ENCODE measurements at places on chromosomes 3 and 15.

- ATAC-seq = no peak
Observed at GRCh38 chr3:15372918-15373317, 40.5 kb upstream of the SH3BP5 start.

GRCh38 chr3:14209581-14210289 lies 31.1 kb downstream of the LSM3 start:
- ATAC-seq = no peak

- ATAC-seq = no peak
Observed at GRCh38 chr15:60325905-60326304, 71.9 kb downstream of the ANXA2 start.

DNA sequence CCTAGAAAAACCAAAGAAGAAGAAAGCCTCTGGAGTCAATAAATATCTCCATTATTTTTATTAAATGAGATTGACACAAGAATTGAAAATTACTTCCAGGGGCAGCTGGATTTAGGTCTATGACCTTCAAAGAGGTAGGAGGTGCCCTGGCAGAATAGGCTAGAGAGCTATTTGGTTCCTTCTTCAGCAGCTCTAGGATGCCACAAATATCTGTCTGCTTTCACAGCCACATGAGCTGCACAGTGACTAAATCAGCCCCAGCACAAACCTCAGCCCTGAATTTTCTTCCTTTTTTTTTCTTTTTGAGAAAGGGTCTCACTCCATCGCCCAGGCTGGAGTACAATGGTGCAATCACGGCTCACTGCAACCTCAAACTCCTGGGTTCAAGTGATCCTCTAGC lies 223.5 kb downstream of the ABHD5 start:
- ATAC-seq = no peak

- ATAC-seq = peak; percentile 93
Observed at GRCh38 chr3:157282261-157283191, 122.6 kb upstream of the CCNL1 start.

GRCh38 chr3:172232579-172233212 lies 193.3 kb downstream of the FNDC3B start:
- no peak for ATAC-seq

DNA sequence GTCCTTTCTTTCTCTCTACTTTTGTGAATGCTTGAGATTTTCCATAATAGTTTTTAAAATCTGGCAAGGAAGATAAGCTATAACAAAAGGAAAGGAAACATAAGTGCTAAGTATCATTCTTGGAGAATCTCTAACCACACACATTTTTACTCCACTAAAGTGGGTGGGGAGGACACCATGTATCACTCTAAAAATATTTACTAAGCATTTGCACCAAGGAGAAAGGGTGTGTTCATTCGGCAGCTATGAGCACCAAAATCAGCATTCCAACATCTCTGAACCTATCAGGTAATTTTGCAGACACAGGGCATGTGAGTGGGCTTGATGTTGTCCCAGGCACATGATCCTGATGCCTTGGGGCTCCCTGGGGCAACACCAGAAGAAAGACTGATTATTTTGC lies 5.5 kb downstream of the B4GALT4 start:
- ATAC-seq = no peak

- ATAC-seq = no peak
Observed at GRCh38 chr3:187403768-187404288, 35.6 kb downstream of the RTP4 start.

DNA sequence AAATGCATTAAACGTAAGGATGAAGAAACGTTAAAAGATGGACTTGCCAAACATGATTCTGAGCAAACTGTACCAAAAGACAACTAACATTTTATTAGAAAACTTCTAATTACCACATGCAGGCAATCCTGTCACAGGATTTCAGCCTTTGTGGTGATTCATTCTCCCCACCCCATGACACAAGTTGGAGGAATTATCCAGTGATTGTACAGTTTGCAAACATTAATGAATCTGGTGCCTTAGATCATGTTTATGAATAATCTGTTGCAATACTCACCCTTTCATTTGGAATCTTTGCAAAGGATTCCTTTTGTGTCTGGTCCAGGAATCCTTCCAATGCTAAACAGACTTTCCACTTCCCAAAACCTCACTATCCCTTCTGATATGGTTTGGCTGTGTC lies 23.3 kb upstream of the ERC2 start:
- no peak for ATAC-seq

DNA sequence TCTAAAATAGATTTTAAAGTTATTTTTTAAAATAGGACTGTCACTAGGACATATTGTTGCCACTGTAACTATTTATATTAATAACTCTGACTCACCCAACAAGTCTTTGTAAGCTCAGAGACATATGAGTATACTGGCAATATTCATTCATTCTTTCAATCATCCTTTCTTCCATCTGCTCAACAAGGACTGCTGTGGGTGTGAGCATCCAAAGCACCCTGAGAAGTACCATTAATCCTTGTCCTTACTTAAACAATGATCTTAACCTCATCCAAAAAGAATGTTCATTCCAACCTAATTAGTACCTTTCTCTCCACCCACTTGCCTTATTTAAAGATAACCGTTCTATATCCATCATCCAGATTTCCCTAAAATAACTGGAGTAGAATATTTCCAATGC lies 94.2 kb upstream of the PPP2R3A start:
- no peak for ATAC-seq

DNA sequence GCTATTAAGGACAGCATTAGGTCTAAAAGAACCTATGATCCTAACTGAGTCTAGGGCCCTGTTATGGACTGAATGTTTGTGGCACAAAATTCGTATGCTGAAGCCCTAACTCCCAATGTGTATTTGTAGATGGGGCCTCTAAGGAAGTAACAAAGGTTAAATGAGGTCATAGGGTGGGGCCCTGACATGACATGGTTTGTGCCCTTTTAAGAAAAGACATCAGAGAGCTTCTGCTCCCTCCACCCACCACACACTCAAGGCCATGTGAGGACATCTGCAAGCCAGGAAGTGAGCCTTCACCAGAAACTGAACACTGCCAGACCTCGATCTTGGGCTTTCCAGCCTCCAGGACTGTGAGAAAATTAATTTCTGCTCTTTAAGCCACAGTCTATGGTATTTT lies 49.2 kb downstream of the PHC3 start:
- ATAC-seq = no peak

DNA sequence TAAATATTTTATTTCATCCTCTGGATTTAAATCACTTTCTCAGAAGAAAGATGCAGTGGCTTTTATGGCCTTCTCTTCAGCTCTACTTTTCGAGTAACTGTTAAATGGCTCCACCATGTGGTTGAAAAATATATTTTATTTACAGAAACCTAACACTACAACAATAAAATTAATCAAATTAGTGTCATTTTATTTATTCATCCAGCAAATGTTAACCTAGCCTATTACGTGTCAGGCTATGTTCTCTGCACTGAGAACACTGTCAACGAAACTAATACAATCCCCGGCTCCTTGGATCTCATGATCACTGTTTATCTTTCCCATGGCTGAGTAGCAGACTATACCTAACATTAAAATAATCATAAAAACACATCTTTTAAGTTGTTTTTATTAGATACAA lies 148.0 kb upstream of the OSTN start:
- no peak for ATAC-seq

DNA sequence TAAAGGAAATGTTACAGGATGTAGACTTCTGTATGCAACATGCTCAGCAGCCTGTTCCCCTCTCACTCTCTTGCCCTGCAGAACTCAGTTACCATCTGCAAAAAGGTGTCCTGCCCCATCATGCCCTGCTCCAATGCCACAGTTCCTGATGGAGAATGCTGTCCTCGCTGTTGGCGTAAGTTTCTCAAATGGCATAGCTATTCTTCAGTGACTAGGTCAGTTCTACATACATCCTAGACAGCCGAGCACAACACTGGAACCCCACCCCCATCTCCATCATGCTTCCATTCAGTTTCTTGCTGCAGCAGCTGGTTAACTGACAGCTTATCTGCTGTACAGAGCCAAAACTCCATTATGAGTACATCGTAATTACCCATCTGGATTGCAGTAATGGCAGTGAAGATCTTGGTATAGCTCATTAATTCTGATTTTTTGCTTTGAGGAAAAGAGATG lies 4.5 kb downstream of the THBS1 start:
- ATAC-seq = no peak

DNA sequence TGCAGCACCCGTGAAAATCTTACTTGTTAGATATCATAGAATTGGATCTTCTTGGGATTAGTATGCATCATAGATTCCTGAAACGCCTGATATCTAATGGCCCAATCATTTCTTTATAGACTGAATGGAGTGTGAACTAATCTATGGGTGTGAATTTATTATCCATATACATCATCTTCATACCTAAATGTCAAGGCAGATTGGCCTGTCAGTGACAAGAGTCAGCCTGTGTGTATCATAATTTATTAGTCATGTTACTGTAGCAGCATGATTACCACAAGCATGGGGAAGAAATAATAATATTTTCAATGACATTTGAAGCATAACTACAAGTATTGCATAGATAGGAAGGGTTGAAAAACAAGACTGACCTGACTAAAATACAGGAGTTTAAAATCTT lies 235.8 kb downstream of the RAP2B start:
- ATAC-seq = no peak

- ATAC-seq = no peak
Observed at GRCh38 chr15:40016224-40016865, 22.6 kb downstream of the SRP14 start.

DNA sequence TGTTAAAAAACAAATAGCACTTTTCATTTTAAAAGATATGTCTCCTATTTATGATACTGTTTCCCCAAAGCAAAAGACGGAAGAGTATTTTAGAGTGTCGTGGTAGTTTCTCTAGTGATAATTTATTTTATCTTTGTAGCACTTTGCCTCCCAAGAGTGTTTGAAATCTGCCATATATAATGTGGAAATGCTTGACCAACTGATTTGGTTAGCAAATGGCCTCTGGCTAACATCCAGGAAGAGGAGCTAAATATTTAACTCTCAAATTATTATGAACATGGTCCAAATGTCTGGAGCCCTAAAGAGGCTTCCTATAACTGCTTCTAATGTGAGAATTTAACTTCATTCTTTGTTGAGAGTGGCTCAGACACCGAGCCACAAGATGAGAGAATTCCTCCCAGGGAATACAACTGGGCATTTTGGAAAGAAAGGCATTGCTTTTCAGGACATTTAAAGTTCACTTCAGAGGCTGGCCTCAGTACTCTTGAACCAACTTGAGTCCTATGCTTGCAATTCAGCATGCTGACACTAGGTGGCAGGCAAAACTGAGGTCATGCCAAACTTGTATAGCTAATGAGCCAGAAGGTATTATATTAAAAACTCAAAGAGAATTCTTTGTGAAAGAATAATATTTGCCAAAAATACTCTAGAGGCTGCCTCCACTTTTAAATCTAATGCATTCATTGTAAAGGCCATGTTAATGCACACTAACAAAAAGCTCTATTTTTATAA lies 104.5 kb downstream of the RARB start:
- no peak for ATAC-seq

- peak; percentile 94 for ATAC-seq
Observed at GRCh38 chr15:25830844-25831451, 32.2 kb downstream of the ATP10A start.

DNA sequence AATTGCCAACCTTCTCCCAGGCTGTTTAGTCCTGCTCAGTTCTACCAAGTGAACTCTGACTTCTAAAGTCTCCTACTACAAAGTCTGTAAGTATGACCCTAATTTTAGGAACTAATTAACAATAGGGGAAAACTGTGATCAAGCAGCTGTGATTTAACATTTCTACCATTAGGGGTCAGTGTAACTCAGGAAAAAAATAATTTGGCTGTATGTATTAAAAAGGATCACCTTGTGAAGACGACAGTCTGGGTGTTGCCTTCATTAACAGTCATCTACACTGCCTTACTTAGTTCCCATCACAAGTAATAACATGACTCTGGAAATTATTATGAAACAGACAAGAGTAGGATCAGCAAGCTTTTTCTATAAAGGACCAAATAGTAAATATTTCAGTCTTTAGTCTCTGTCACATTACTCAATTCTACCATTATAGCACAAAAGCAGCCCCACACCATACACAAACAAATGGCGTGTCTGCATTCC lies 4.2 kb upstream of the NPHP3 start:
- ATAC-seq = no peak

DNA sequence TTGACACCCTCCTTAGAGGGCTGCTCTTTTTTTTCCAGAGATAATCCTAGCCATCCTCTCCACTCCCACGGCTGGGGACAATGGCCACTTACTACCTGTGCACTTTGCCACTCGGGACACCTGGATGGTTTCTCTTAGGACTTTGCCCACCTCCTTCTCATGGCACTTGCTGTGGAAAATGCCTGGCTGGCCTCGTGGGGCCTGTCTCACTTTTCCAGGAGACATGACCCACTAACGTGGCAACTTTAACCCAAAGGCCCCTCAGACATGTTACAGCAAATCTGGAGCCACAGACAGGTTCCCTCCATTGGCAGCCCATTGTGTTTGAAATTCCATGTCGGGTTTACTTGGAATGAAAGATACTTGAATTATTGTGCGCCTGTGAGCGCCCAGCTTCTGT lies 29.4 kb upstream of the ESYT3 start:
- ATAC-seq = no peak

DNA sequence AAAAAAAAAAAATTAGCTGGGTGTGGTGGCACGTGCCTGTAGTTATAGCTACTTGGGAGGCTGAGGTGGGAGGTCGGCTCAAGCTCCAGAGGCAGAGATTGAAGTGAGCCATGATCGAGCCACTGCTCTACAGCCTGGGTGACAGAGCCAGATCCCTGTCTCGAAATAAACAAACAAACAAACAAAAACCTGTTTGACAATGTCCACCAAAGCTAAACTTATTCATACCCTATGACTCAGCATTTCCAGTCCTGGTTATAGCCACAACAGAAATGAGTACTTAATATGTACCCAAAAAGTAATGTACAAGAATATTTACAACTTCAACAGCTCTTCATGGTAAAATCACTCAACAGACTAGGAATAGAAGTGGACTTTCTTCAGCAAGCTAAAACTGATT lies 31.1 kb downstream of the SERP1 start:
- no peak for ATAC-seq

DNA sequence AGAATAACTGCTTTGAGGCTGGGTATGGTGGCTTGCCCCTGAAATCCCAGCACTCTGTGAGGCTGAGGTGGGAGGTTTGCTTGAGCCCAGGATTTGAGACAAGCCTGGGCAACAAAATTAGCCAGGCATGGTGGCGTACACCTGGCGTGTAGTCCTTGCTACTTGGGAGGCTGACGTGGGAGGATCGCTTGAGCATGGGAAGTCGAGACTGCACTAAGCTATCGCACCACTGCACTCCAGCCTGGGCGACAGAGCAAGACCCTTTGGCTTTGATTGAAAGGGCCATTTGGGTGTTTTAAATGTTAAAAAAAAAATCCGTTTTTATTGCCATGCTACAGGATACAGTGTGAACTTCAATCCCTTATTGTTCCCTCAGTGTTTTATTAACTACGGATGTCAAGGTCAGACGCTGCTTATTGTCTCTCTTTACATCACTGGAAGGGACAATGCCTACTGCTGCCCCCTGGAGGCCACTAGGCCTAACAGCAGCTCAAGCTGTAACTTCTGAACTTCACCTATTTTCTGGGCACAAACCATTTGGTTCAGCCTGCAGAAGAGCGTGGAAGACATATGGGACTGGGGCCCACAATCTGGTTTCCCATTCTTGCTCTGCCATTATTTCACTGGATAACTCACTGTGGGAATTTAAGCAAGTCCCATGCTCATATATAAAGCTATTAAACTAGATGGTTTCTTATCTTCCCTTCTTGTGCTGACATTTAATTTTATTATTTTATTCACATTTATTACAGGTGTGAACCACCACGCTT lies 15.3 kb upstream of the IREB2 start:
- peak; percentile 65 for ATAC-seq

- ATAC-seq = no peak
Observed at GRCh38 chr3:98962951-98963350, 61.5 kb upstream of the DCBLD2 start.
